ENCODE measurements at places on chromosomes 3 and 15.

DNA sequence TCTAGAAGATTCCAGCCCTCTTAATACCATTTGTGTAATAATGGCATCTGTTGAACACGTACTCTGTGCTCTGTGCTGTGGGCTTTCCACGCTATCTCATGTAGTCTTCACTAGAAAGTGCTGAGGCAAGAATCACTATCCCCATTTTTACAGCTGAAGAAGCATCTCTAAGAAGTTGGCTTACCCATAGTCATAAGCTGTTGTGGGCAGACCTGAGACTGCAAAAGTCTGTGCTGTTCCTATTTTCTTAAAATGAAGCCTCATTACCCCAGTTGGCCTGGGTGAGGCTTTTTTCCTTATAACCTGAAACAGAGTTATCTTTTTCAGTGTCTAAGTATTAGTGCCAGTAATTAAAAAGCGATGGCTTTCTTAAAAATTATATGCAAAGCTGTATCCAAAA lies 58.5 kb downstream of the ERC2 start:
- DNase-seq: no peak

DNA sequence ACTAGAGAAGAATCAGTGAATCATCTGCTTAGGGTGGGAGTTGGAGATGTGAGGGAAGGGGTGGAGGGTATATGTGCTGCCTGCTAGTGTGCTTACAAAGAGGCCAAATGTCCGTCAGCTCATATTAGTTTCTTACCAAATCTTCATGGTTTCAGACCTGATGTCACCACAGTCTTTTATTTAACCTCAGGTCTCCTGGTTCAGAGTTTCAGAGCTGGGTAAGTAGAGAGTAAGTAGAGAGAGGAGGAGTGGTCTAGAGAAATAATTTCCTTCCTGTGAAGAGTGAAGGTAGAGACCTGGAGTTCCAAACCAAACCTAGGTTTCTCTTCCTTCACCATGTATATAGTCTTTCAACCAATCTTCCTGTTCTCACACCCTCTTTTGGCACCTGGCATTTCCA lies 17.5 kb upstream of the P2RY1 start:
- no peak for DNase-seq

DNA sequence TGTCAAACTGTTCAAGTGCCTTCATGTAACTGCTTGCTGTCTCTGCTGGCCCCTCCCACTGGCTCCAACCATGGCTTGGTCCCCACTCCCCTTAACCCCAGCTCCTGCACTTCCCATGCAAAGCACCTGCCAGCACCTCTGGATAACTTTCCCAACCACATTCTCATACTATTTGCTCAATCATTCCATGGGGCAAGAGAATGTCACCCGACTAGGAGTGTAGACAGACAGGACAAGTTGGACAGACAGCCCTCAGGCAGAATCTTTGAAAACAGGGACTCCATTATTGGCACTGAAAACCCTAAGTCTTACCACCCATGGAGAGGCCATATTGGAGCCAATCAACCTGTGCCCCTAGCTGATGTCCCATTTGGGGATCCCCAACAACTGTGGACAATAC lies 246.5 kb downstream of the RPLP1 start:
- no peak for DNase-seq

- DNase-seq: peak; percentile 92
Observed at GRCh38 chr3:157532529-157533297, 29.5 kb upstream of the VEPH1 start.

DNA sequence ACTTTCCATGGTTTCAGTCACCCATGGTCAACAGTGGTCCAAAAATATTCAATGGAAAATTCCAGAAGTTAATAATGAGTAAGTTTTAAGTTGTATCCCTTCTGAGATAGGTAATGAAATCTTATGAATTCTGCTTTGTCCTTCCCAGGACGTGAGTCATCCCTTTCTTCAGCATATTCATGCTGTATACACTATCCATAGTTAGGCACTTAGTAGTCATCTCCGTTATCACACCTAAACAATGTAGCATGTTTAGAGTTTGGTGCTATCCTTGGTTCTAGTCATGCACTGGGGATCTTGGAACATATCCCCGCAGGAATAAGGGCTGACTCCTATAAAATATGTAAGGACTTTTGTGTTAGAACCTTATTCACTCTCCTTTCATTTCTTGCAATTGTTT lies 153.2 kb downstream of the UNC13C start:
- peak; percentile 1 for DNase-seq
